ENCODE measurements at places on chromosomes 2 and 18.

- no peak for DNase-seq
Measured at GRCh38 chr18:61331051-61331450, 2.2 kb upstream of the CDH20 start.

- DNase-seq, result no peak
Measured at GRCh38 chr18:78814766-78815165, 164.9 kb upstream of the SALL3 start.

- DNase-seq, result no peak
Measured at GRCh38 chr2:171432969-171433762, 624 bp downstream of the METTL8 start.

DNA sequence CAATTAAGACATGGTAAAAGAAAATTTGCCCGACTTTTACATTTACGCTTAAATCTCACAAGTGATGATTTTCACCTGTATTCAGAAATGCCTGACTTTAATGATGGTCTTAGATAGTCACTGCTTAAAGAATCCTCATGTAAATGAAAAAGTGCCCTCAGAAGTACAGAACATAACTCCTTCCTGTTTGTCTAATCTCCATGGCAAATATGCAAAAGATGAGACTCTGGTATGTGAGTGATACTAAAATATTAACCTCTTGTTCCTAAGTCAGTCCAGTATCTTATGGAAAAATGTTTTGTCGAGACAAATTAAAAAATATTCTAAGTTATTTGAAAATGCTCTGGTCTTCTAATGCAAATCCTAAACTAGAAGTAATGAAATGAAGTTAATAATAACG is 29.2 kb downstream of the KCTD1 start:
- no peak for DNase-seq

DNA sequence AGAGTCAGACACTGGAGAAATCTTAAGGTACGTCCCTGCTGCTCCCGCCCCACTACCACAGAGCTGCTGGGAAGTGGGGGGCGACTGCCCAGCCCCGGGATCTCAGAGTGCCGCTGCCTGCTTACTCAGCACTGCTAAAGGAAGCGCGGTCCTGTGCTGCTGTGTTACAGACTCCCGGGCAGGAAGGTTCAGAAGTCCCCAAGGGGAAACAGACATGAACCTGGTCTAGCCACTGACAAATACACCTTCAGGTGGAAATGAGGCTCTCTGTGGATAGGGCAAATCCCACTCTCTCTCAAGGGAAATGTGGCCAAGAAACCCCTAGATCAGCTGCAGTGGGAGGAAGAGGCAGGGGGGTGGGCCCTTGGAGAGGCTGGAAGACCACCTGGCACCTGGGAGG is 13.7 kb downstream of the MTERF4 start:
- no peak for DNase-seq

DNA sequence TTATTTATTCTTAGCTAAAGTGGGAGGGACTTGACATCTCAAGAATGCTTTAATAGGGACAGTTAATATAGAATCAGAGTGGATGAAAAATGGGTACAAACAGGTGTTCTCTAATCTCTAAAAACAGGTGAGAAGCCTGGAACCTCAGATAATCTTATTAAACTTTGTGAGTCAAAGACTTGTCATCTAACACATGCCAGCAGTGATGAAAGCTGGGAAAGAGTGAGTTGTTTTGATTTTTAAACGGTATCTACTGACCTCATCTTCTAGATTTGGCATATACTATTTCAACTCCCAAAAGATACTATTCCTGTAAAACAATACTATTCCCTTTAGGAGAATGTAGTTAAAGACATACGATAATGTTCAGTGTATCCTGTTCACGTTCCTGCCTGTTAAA is 103.4 kb downstream of the CCDC141 start:
- no peak for DNase-seq

GRCh38 chr2:8310557-8311455 is 371.1 kb upstream of the ID2 start:
- peak; percentile 34 for DNase-seq

DNA sequence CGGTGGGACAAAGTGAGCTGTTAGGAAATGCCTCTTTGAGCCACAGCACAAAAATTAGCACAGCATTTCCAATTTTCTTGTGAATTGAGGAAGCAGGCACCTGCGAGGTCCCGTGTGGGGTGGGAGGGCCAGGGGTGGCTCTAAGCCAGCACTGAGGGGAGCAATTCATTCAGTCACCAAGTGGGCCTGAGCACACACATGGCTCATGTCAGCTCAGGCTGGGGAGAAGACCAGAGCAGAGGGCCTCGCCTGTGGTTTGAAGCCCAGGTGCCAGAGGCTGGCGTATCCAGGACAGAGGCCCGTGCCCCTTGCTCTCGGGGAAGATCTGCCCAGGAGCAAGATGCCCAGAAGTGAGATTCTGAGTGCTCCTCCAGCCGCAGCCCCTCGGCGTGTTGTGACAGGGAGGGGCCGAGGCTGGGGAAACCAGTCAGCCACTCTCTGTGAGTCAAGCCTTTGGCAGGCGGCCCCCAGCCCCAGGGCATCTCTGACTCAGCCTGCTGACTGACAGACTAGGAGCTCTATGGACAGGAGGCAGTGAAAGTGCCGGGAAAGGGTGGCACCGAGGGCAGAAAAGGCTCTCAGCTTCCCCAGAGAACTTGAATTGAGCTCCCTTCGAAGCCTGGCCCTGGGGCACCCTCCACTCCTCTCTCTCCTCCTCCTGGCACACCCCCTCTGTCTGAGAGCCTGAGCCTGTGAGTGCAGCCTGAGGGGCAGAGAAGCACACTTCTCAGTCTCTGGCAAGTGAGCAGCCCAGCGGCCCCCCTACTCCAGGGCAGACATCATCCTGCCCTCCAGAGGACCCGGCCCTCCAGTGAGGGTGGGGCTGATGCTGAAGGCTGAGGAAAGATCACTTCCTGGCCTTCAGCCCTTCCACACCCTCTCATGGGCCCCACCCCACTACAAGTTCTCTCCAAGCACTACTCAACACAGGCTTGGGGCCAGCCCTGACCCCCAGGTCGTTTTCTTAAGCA is 32.3 kb downstream of the CYP26B1 start:
- no peak for DNase-seq

GRCh38 chr2:134453476-134453875 is 199.6 kb downstream of the MGAT5 start:
- DNase-seq, result no peak

DNA sequence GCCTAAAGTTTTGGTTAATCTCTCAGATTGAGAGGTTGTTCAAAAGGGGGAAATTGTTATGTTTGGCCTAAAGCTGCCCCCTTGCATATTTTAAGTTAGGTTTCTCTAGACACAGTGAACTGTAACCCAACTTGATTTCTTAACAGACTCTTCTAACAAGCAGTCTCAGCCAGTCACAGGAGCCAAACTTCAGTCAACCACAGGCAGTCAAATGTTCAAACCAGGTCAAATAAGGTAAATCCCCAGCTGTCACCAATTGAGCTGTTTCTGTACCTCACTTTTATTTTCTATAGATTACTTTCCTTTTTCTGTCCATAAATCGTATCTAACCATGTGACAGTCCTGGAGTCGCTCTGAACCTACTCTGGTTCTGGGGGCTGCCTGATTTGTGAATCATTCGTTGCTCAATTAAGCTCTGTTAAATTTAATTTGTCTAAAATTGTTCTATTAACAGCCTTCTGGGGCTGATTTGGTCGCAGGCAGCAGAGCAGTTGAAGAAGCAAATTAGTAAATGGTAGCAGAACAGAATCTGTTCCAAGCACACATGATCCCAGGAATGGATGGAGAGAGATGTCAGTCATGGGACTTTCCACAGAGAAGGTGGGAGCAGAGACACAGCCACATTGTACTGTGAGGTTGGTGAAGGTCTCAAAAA is 16.4 kb upstream of the NFU1 start:
- no peak for DNase-seq

GRCh38 chr18:26971409-26971808 is 105.9 kb upstream of the AQP4 start:
- DNase-seq, result no peak

GRCh38 chr2:200809506-200810251 is 2.0 kb upstream of the BZW1 start:
- DNase-seq, result no peak

DNA sequence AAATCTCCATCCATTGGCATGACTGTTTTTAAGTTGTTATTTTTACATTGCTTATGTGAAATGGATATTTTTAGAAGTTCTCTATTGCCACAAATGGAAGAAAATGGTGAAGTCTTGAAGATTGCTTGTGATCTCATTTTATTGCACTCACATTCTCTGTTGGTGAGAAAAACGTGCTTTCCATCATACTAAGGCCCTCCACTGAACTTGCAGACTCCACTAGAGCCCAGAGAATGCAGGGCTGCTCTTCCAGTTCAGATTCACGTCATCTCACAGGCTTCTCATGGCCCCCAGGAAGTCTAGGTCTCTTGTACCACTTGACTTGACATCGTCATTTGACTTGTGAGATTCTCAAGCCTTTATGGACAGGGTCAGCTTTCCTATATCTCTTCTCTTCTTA is 254.8 kb upstream of the COPS8 start:
- DNase-seq, result no peak

DNA sequence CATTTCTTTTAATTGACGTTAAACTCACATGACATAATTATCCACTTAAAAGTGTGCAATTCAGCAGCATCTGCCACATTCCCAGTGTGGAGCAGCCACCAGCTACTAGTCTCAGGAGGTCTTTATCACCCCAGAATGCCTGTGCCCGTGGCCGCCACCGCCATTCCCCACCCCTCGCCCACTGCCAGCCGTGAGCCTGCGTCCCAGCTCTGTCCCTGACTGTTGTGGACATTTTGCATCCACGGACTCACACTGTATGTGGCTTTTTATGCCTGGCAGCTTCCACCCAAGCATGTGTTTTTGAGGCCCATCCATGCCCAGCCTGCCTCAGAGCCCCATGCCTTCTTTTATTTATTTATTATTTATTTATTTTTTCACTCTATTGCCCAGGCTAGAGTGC is 9.2 kb downstream of the BOK start:
- no peak for DNase-seq

DNA sequence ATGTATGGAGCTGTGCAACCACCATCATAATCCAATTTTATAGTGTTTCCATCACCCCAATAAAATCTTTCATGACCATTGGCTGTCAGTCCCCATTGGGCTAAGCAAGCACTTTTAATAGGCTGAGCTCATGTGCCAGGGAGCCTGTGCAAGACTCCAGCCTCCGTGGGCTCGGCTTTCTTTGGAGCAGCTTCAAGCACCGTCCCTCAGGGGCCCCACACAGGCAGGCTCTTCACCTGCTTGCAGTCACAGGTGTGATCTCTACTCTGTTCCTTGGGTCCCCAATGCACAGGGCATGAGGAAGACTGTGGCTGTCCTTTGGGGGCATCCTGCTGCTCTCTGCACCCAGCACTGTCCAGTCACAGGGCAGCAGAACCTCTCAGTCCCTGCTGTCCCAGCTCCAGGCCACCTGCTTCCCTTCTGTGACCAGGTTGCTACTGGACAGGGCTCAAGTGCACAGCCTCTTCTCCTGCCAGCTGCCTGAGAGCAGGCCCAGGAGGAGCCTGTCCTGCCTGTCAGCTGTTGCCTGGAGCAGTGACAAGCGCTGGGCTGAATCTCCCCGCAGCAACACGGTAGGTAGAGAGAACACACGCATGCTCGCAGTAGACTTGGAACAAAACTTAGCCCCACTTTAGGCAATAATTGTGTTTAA is 40.7 kb upstream of the TMEM131 start:
- DNase-seq, result no peak

GRCh38 chr2:102187496-102188150 is 800 bp downstream of the IL1RL2 start:
- DNase-seq, result no peak

DNA sequence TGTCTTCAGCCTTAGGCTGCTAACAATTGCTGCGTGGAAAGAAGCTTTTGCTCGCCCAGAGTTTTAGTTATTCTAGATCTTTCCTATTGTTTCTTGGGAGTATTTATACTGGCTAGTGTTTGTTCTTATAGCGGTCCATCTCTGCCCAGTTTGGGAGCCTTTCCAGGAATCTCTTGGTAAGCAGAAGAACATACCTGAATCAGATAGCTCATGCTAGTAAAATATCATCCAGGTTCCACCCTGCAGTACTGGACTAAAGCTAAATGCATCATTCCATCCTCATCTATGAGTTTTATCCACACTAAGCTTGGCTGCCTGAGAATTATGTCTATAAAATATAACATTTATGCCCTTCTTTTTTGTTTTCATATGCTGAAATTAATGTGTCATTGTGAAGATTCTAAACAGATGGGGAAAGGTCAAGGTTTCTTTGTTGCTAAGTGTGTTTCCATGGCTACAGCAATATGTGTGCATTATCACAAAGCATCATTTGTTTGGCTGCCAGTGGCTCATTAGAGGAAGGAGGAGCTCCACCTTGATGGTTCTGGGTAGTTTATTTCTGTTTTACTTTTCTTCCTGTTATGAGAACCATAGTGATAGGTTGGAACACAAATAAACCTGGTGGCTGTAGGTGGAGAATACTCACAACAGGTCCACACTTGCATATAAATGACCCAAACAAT is 182.8 kb downstream of the PIK3C3 start:
- DNase-seq, result no peak

DNA sequence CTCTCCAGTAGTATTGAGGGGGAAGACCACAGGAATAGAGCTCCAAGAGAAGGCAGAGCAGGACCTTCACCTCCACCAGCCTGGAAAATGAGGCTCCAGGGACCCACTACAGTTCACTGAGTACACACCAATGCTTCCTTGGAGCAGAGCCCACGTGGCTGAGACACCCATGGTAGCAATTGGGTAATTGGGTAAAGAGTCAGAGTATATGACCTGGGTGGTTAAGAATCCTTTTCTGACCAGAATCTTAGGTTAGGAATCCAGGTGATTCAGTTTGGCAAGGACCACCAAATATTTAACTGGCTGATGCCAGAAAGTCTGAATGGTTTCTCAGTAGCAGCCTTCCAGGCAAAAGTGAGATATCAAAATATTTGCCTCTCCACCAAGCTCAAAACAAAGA is 107.7 kb downstream of the MDH1 start:
- no peak for DNase-seq

GRCh38 chr18:62409821-62410220 is 84.7 kb downstream of the TNFRSF11A start:
- no peak for DNase-seq

DNA sequence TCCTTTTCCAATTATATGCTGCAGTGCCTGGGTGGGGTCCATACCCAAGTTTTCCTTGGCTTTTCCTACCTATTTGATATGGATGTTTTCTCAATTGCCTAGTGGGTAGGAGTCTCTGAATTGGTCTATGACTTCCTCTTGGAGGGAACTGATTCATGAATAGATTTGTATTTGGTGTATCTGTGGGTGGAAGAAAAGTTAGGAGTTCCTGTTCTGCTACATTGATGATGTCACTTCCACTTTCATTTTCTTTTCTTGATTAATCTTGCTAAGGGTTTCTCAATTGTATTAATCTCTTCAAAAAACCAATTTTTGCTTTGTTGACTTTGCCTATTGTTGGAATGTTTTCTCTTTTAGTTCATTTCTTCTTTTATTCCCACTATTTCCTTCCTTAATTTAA is 37.4 kb upstream of the SLC9A2 start:
- no peak for DNase-seq

GRCh38 chr2:100195942-100196341 is 53.6 kb upstream of the AFF3 start:
- DNase-seq, result no peak

DNA sequence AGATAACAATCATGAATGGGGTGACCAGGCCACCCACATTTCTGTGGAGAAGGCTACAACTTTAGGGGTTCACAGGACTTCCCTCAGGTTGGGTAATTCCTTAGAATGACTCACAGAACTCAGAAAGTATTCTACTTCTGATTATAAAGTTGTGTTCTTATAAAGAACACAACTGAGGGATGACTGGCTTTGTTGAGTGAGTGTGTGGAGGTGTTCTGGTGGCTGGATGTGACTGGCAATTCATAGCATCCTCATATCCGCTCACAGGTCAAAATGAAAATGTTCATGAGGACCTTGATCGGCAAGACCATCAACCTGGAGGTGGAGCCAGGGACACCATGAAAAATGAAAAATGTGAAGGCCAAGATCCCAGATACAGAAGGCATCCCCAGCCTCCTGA is 143.3 kb upstream of the CAB39 start:
- no peak for DNase-seq

Measured in central memory CD8-positive, alpha-beta T cell (primary cell).